ENCODE measurements at places on chromosomes 5 and 9. TPM values are rescaled to one million over a fixed set of nuclear protein-coding genes. Genes with fewer than 3 reads are reported as not detected.

Gene ZFP37
- 7.4 TPM for total RNA-seq

Gene PHF24
- 0.88 TPM for total RNA-seq

GRCh38 chr9:75938946-75939345 is 48.5 kb downstream of the PCSK5 start:
- DNase-seq, result no peak

DNA sequence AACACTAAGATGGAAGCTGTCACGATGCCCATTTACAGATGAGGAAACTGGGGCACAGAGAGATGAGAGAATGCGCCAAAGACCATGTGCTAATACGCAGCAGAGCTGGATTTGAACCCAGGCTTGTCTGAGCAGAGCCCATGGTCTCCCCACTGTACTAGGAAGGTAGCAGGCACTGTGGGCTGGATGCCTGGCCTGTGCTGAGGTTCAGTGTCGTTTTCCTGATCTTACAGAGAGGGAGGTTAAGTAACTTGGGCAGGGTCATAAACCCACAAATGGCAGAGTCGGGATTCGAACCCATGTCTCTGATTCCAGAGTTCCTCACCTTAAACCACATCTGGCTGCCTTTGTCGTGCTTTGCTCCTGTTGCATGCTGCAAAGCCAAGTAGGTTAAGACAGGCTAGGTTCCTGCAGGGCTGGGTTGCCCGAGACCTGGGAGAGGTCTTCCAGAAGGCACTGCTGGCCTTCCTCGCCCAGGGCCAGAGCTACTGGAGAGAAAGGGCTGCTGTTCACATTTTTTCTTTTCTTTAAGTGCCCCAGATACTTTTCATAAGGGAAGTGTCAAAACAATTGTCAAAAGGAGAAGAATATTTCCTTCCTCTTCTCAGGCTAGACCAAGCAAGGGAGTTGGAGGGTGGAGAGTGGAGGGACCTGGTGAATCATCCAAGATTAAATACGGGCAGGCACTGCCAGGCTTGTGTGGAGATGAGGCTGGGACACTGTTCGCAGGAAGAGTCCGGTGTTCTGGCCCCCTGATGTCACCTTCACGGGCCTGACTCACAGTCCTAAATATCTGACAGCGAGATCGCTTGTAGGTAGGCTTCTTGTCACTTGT is 3.2 kb downstream of the NEK6 start:
- no peak for DNase-seq

DNA sequence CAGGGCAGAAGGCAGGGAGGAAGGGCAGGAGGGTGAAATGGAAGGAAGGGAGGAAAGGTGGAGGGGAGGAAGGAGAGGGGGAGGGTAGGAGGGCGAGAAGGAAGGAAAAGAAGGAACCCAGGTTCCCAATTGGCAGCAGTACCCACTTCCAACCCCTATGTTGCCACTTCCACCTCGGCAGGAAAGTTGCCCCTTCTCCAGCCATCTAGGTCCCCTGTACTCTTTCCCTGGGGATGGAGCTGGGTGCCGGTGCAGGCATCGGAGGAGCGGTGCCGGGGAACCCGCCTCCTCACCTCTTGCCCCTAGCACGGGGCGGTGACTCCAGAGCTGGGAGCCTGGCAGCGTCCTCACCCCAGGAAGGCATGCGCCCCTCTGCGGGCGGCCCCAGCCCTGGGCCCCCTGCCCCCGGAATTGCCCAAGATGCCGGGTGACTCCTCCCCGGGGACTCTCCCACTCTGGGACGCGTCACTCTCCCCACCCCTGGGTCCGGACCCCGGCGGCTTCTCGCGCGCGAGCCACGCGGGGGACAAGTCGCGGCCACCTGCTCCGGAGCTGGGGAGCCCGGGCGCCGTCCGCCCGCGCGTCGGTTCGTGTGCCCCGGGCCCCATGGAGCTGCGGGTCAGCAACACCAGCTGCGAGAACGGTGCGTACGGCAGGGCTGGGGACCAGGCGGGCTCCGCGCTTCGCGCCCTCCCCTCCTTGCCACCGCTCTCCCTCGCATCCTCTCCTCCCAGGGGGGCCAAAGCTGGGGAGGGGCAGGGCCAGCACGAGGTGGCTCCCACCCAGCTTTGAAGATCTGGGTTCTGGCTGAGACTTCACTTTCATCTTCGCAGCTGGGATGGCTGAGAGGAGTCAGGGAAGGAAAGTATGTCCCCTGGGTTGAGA is at the start of gene NIPAL4:
Gene NIPAL4, plus strand, starts transcription at position 499 of the 885 bp plus-strand sequence. Its CDS starts 108 bp downstream, at position 607.
- no peak for DNase-seq

DNA sequence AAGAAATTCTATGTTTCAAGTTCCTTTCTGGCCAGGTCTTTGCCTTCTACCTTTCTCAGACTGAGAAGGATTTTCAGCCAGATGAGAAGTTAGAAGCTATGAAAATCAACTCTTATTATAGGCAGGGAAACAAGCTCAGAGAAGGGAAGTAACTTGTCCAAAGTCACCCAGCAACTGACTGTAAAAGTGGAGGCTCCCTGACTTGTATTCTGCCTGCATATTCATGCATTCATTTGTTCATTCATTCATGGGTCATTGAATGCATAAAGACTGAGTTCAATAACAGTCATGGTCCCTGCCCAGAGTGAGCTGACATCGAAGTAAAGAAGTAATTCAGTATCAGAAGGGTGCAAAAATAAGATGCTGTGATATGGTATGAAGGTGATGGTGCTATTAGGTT is 239.6 kb downstream of the PAPPA start:
- no peak for DNase-seq

DNA sequence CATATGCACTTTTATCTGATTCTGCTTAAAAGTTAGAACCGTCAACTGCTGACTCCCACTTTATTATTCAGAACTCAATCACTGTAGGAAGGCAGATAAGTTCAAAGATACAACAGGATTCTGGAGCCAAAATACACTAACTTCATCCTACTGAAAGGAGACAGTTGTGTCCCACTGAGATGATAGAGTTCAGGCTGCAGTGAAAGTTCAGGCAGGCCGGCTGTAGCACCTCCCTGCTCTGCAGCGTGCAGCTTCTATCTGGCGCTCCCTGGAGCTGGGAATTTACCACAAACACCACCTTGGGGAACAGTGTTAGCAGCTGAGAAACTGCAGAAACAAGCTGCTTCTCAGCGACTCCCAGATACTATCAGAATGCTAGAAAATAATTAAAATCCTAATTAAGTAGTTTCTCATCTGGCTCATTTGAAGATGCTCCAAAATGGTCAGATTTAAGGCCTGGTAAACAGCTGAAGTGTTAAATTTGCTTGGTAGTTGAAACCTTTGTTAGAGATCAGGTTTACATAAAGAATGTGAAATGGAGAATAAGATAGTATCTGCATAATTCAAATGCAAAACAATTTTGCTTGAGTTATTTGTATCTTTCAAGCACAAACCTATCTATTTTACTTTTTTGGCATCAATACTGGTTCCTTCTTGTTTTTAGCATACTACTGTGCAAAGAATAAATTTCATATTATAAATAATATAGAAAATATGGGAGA is 52.3 kb upstream of the CNTLN start:
- no peak for DNase-seq

DNA sequence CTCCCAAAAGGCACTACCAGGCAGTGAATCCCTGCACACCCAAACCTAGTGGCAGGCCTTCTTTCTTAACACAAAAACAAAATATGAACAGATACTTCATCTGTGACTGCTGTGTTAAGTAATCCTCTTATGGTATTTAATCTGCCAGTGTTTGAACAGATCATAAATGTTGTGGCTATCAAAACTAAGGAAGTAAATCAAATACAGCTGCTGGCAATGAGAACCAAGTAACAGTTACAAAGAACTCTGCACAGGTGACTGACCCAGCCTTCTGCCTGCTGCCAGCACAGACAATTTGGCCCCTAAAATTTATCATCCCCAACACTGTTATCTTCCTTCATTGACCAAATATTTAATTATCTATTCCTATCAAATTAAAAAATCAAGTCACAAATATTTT is 78.0 kb downstream of the GNAQ start:
- no peak for DNase-seq

DNA sequence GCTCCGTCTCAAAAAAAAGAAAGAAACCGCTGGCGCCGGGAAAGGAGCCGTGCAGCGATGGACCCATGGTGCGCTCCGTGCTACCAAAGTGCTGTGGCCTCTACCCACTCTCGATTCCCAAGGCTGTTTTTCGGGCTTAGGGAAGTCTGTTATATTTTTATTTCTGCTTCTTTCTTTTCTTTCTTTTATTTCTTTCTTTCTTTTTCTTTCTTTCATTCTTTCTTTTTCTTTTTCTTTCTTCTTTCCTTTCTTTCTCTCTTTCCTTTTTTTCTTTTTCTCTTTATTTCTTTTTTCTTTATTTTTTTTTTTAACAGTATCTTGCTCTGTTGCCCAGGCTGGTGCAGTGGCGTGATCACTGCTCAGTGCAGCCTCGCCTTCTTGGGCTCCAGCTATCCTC is 87.5 kb downstream of the ANXA2R start:
- no peak for DNase-seq

DNA sequence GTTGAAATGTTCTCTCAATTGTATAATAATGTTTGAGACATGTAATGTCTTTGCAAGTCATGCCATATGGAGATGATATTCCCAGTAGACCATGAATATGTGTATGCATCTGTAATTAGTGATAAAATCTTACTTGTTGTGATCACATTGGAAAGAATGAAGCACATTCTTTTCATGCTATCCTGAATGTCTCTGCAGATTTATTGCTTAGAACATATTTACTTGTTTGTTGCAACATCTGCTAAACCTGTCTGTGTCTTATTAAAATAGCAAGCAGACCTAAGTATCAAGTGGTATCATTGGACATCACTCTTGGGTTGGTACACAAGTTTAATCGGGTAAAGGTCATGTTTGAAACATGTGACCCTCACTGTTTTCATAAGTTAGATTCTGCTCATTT is 265.5 kb upstream of the CD180 start:
- no peak for DNase-seq

GRCh38 chr5:136236479-136237083 is 43.6 kb upstream of the SMIM32 start:
- DNase-seq, result no peak
